ENCODE measurements at places on chromosomes 7 and 10. TPM values are rescaled to one million over a fixed set of nuclear protein-coding genes. Genes with fewer than 3 reads are reported as not detected.

- DNase-seq, result no peak
- no peak overlapping the region for H3K27ac ChIP-seq
- no peaks in the 10 kb centered on the region for H3K27me3 ChIP-seq
- no peaks in the 10 kb centered on the region for H3K36me3 ChIP-seq
- H3K4me3 ChIP-seq, result no peak overlapping the region
These were observed 68.7 kb downstream of the NEUROD6 start for GRCh38 chr7:31271641-31272405.

- no peak overlapping the region for H3K27ac ChIP-seq
- H3K4me1 ChIP-seq, result no peaks in the 10 kb centered on the region
- H3K4me3 ChIP-seq, result no peak overlapping the region
- no peaks in the 10 kb centered on the region for H3K36me3 ChIP-seq
- DNase-seq, result no peak
- peaks cover 3% of the 10 kb centered on the region for H3K27me3 ChIP-seq
These were observed 315.3 kb downstream of the CXCL12 start for GRCh38 chr10:44069573-44069972.

The MSMB gene
- not detected for total RNA-seq

DNA sequence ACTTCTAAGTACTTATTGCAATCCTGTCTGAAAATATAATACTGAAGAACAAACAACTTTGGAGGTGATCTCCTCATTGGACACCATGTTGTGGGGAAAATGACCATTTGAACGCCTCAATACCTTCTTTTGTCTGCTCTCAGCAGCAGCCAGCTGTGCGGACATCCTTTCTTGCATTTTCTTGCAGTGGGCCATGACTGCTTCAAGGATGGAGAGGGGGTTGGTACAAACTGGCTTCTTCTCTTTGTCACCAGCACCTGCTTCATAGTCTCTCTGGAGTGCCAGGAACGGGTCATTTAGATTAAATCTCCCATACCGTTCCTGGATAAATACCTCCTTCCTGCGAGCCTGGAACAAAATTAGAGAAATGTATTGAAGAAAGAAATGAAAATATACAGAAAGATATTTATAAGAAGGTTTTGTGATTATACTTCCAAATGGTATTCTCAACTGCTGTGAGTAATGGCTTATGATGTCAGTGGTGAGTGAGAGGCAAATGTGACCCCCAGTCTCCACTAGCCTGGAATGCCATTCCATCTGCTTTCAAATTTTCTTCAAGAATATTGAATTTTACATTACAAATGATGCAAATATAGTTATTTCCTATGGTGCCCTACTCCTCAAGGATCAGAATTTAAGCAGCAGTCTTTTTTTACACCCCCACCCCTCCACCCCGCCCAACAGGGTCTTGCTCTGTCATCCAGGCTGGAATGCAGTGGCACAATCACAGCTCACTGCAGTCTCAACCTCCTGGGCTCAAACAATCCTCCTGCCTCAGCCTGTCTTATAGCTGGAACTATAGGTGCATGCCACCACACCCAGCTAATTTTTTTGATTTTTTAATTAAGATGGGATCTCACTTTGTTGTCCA, 62.4 kb downstream of the CTTNBP2 start:
- no peaks in the 10 kb centered on the region for H3K27me3 ChIP-seq
- no peaks in the 10 kb centered on the region for H3K36me3 ChIP-seq
- H3K27ac ChIP-seq, result no peak overlapping the region
- no peak overlapping the region for H3K4me3 ChIP-seq

DNA sequence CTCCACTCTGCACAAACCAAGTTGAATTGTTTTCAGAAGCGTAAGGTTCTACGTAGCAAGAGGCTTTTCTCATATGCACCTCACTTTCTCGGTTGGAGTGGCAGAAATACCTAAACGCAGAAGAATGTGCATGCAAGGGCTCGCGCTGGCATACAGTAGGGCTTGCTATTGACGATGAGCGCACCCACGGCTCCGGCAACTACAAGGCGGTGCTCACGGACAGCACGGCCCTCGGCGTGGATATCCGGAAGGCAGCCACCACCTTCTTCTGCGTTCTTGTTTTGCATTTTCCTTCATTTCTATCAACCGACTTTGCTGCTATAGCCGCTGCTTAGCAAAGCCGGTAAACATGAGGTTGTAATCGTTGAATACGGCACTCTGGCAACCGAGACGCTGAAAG, 51.1 kb upstream of the UBE3C start:
- peaks cover 3% of the 10 kb centered on the region for H3K27me3 ChIP-seq
- DNase-seq, result no peak
- no peak overlapping the region for H3K27ac ChIP-seq
- H3K4me1 ChIP-seq, result no peaks in the 10 kb centered on the region

- no peak overlapping the region for H3K27ac ChIP-seq
- DNase-seq, result no peak
- peaks cover 31% of the 10 kb centered on the region for H3K4me1 ChIP-seq
- no peaks in the 10 kb centered on the region for H3K27me3 ChIP-seq
These were observed 36.9 kb downstream of the NET1 start for GRCh38 chr10:5449227-5449626.

DNA sequence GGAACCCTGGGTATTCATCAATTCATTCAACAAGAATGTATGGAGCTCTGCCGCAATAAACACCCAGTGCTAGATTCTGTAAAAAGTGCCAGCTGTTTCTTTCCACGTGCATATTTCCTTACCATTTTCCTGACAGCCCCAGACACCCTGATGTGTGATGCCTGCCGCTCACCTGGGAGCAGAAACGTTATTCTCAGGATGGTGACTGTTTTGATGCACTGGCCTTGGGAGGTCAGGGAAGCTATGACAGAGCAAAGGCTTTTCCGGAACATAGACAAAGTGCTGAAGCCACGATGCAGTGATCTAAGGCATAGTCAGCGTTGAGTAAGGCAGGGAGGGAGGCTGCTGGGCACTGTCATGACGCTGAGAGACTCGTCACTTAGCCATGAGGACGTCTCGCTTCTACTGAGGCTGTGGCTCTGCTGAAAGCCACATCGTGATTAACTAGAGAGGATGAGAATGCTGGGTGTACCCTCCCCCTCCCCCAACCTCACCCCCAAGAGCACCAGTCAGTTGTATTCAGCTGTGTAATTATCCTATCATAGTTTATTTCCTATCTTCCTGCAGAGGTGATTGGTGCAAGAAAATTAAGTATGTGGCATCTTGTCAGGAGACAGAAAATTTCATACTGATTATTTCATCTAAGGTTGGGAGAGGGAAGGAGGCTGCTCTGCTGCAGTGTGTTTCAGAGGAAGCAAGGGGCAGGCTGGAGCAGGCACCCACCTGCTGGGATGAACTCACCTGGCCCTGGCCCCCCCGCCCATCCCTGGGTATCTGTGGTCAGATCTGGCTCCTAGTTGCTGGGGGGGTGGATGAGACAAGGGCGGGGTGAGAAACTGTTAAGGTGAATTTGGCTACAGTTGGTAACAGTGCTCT, 48.8 kb upstream of the SMNDC1 start:
- H3K4me3 ChIP-seq, result no peak overlapping the region
- H3K27me3 ChIP-seq, result peaks cover 10% of the 10 kb centered on the region
- H3K27ac ChIP-seq, result peak overlapping the region; percentile 9
- H3K4me1 ChIP-seq, result peaks cover 36% of the 10 kb centered on the region
- no peak for DNase-seq

GRCh38 chr10:81179805-81180452, 642.2 kb downstream of the SH2D4B start:
- no peak overlapping the region for H3K4me3 ChIP-seq
- H3K4me1 ChIP-seq, result no peaks in the 10 kb centered on the region
- no peaks in the 10 kb centered on the region for H3K27me3 ChIP-seq
- no peak for DNase-seq
- no peaks in the 10 kb centered on the region for H3K36me3 ChIP-seq

DNA sequence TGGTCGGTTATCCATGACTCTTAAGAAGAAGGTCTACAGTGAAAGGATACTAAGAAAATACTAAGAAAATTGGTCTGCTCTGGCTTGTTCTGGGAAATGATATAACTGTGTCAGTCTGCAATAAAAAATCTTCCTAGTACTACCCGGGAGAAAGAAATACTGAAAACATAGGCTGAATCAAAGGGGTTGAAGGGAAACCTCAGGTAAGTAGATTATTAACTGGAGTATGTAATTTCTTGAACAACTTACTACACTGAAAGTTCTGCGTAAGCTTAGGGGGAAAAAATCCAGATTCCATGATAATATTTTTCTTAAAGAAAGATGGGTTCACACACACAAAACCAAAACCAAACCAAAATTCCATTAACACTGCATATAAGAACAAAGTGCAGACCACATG, 143.3 kb downstream of the KMT2E start:
- H3K4me3 ChIP-seq, result no peak overlapping the region
- H3K4me1 ChIP-seq, result no peaks in the 10 kb centered on the region
- H3K27ac ChIP-seq, result no peak overlapping the region
- H3K36me3 ChIP-seq, result no peaks in the 10 kb centered on the region
- DNase-seq, result no peak

DNA sequence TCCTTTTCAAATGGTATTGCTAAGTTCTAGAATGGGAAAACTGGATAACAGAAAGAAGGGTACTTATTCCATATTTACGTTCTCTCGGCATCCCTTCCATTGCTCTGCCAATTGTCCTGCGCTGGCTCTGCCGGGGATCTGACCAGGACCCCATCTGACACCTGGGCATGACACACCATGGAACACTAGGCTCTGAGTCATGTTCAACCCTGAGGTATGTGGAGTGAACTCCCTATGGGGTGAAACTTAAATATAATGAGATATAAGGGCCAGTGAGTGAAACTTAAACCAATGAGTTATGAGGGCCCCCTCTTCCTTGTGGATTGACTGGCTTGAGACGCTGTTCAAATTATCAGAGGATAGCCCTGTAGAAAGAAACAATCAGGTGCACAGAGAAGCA, 55.1 kb upstream of the ZEB1 start:
- DNase-seq, result no peak
- H3K27me3 ChIP-seq, result no peaks in the 10 kb centered on the region
- H3K27ac ChIP-seq, result no peak overlapping the region
- no peak overlapping the region for H3K4me3 ChIP-seq

DNA sequence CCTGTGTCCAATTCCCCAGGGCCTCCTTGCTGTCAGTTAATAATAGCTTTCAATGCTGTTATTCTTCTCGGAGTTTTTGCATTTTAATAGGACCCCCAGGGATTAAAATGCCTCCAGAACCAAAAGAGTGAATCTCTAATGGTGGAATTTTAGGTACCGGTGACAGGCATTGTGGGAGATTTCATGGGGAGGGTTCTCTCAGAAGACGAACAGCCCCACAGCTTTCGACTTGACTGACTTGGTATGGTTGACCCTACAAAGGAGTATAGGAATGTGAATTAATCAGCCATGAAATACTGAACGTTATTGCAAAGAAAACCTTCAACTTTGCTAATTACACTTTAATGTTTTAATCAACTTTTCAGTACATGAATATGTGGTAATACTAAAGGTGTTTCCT, 206.3 kb upstream of the FZD8 start:
- H3K4me3 ChIP-seq, result no peak overlapping the region
- H3K36me3 ChIP-seq, result no peaks in the 10 kb centered on the region
- peaks cover 3% of the 10 kb centered on the region for H3K27me3 ChIP-seq
- no peak overlapping the region for H3K27ac ChIP-seq
- H3K4me1 ChIP-seq, result no peaks in the 10 kb centered on the region

DNA sequence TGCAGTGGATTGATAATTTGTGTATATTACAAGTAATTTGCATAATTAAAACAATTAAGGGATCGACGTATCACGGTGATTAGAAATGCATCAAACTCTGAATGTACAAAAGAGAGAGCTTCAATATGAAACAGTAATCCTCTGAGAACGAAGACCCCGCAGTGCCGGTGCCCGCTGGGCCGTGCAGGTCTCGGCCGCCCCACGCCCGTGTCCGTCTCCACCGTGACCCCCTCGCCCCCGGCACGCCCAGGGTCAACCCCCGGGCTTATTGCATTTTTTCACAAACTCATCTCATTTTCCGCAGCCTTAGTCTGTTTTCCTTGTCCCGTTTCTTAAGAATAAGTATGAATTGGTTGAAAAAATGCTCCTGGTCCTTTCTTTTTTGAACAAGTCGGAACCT, 218.6 kb downstream of the TCERG1L start:
- H3K4me3 ChIP-seq, result no peak overlapping the region
- peaks cover 3% of the 10 kb centered on the region for H3K4me1 ChIP-seq
- no peaks in the 10 kb centered on the region for H3K36me3 ChIP-seq
- H3K27me3 ChIP-seq, result no peaks in the 10 kb centered on the region
- no peak overlapping the region for H3K27ac ChIP-seq

DNA sequence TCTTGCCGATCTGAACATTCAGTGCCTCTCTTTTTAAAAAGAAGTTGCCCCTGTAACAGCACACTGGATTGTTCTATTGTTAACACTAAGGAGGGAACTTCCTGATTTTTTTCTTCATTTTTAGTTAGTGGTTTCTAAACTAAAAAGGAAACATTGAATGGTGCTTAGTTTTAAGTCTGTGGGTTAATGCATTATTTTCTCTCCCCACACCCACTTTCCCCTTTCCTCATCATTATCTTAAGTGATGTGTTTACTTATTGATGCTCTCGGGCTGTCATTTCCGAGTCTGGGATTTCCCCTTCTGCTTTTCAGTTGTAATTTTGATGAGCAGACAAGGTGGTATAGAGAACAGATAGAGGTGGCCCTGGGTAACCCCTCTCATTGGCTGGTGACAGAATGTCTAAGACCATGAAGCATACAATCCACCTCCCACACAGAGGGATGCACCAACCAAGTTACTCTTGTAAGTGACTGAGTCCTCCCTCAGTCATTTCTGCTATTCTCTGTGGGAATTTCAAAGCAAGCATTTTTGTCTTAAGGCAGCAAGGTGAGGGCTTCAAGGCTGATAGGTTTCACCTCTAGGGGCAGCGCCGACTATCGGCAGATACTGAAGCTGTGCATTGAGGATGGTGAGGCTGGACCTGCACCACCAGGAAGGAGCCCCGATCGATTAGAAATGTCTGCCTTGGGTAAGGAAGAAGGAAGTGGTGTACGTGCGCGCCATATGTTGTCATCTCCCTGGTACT, 49.5 kb downstream of the CHN2 start:
- H3K4me1 ChIP-seq, result peaks cover 8% of the 10 kb centered on the region
- H3K27ac ChIP-seq, result no peak overlapping the region
- H3K36me3 ChIP-seq, result no peaks in the 10 kb centered on the region
- no peak overlapping the region for H3K4me3 ChIP-seq
- DNase-seq, result no peak

- H3K27me3 ChIP-seq, result no peaks in the 10 kb centered on the region
- no peaks in the 10 kb centered on the region for H3K4me1 ChIP-seq
- H3K36me3 ChIP-seq, result peaks cover 22% of the 10 kb centered on the region
- H3K4me3 ChIP-seq, result no peak overlapping the region
- no peak overlapping the region for H3K27ac ChIP-seq
These were observed 59.4 kb downstream of the MARCHF5 start for GRCh38 chr10:92350411-92350810.

The LRIT1 gene
- not detected for total RNA-seq

GRCh38 chr7:37758501-37759045, 75.0 kb downstream of the GPR141 start:
- no peak for DNase-seq
- peaks cover 5% of the 10 kb centered on the region for H3K4me1 ChIP-seq
- H3K4me3 ChIP-seq, result no peak overlapping the region
- H3K36me3 ChIP-seq, result no peaks in the 10 kb centered on the region
- no peak overlapping the region for H3K27ac ChIP-seq
- peaks cover 20% of the 10 kb centered on the region for H3K27me3 ChIP-seq

Measured in activated naive CD8-positive, alpha-beta T cell treated with anti-CD3 and anti-CD28 coated beads, Interleukin-2, amount 10 ng/mL, durations not matched to agents 7 days and 5 days (primary cell).